ENCODE measurements at places on chromosomes 13 and 19.

DNA sequence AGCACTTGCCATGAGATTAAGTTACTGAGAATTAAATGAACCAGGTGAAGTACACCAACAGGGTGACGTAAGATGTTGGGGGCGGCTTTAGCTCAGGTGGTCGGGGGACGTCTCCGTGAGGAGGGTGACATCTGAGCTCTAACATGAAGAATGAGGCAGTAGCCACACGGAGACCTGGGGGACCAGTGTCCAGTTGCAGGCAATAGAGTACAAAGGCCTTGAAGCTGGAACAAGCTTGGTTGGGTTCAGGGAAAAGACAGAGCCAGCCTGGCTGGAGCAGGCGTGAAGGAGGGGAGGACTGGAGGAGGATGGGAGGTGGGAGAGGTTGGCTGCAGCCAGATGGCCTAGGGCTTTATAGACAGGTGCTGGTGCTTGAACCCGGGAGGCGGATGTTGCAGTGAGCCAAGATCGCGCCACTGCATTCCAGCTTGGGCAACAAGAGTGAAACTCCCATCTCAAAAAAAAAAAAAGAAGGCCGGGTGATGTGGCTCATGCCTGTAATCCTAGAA lies 1.6 kb downstream of the SPINT2 start:
- DNase-seq = no peak

DNA sequence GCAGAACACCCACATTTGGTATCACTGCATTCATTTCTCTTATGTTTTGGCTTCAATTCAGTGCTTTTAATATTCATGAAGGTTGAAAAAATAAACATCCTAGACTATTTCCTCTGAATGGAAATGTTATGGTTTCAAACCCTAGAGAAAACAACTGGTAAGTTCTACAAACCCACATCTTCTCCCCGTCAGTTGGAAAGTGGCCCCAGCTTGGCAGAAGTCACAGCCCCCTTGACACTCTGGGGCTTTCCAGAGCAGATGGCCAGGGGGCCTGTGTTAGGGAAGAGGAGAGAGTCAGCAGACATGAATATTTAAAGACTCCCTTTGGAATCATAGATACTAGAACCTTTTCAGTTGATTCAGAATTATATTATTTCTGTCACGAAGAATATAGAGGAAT lies 123.9 kb downstream of the SHISA2 start:
- no peak for DNase-seq

DNA sequence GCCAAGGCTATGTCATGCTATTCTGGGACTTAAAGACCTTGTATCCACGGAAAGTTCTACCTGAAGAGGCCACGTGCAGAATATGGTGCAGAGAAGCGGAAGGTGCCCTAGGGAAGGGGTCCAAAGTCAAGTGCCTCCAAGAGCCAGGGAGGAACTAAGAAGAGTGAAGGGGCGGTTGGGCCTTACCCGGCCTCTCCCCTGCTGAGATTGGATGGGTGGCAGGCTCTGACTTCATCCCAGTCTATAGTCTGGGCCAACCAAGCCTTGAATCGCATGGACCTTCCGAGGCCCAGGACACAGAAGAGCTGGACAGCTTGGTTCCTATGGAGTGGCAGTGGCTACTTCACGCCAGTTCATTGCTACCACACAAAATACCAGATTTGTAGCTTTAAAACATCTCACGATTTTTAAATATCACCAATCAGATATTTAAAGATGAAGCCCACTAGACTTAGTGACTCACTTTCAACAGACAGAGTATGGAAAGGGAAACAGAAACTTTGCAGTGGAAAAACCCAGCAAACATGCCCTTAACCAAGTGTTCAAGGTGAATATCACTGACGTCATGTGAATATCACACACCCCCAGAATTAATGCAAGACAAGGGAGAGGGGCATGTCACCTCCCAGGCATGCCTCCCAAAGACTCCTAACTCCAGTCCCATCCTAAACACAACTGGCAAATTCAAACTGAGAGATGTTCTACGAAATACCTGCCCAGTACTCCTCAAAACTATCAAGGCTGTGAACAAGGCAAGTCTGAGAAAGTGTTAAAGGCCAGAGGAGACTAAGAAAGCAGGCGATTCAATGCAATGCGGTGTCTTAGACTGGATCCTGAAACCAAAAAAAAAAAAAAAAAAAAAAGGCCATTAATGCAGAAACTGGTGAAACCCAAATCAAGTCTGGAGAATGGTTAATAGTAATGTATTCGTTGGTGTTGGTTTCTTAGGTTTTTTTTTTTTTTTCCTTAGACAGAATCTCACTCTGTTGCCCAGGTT lies 10.2 kb downstream of the C19orf12 start:
- no peak for DNase-seq

DNA sequence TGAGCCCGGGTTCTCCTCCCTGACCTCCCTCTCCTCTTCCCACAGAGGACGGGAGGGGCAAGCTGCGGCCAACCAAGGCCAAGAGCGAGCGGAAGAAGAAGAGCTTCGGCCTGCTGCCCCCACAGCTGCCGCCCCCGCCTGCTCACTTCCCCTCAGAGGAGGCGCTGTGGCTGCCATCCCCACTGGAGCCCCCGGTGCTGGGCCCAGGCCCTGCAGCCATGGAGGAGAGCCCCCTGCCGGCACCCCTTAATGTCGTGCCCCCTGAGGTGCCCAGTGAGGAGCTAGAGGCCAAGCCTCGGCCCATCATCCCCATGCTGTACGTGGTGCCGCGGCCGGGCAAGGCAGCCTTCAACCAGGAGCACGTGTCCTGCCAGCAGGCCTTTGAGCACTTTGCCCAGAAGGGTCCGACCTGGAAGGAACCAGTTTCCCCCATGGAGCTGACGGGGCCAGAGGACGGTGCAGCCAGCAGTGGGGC lies 162.2 kb downstream of the KDM4B start:
- no peak for DNase-seq

GRCh38 chr13:103531278-103531677 lies 465.1 kb upstream of the SLC10A2 start:
- no peak for DNase-seq

DNA sequence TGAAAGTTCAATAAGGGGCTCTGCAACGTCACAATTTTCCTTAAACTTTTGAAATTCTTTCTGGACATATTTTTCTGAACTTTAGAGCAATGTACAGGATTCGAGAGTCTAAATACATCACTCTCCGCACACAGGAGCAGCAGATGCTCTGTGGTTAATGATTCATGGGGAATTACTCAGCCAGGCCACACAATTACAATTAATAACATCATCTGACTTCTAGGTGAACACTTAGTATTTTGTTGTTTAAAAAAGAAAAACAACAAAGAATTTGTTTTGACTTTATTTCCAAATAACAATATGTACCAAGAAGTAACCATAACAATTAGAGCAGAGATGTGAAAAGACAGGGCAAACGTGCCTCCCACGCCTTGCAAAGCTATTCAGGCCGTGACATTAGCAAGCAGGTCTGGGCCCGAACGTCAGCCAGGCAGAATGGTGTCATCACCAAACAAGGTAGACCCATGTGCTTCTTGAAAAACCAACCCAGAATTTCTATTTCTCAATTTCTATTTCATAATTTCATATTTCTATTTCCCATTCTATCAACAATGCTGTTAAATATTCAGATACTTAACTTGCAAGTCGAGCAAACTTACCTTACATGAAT lies 236.3 kb downstream of the COL4A1 start:
- no peak for DNase-seq

- no peak for DNase-seq
These were observed 2.5 kb downstream of the COX6B2 start for GRCh38 chr19:55352040-55352439.

- peak; percentile 63 for DNase-seq
These were observed 25.5 kb downstream of the FOXO1 start for GRCh38 chr13:40640845-40641458.

- peak; percentile 84 for DNase-seq
These were observed 33.1 kb downstream of the CEBPG start for GRCh38 chr19:33406521-33407139.

- DNase-seq = no peak
These were observed 129.3 kb upstream of the SPACA7 start for GRCh38 chr13:112246731-112247470.

DNA sequence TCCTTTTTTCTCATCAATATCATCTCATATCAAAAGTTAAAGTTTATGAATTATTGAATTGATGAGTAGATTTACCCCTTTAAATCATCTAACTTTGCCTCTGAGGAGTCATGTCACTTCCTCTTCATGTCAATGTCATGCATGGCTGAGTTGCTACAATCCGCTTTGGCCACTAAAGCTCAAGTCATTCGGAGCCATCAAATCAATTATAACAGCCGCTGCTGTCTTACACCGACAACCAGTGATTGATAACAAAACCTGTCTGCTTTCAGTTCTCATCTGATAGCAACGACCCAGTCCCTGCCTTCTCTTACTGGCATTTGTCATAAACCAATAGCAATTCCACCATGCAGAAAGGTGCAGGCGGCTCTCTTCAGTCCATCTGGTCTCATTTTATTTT lies 429.3 kb downstream of the DIAPH3 start:
- DNase-seq = peak; percentile 16

GRCh38 chr13:37923236-37923635 lies 53.7 kb upstream of the TRPC4 start:
- DNase-seq = no peak

GRCh38 chr13:74574964-74575728 lies 440.9 kb upstream of the KLF12 start:
- no peak for DNase-seq

GRCh38 chr19:47381121-47381520 lies 32.0 kb downstream of the DHX34 start:
- no peak for DNase-seq

- no peak for DNase-seq
These were observed 34.6 kb downstream of the ATP8A2 start for GRCh38 chr13:25406377-25406776.

DNA sequence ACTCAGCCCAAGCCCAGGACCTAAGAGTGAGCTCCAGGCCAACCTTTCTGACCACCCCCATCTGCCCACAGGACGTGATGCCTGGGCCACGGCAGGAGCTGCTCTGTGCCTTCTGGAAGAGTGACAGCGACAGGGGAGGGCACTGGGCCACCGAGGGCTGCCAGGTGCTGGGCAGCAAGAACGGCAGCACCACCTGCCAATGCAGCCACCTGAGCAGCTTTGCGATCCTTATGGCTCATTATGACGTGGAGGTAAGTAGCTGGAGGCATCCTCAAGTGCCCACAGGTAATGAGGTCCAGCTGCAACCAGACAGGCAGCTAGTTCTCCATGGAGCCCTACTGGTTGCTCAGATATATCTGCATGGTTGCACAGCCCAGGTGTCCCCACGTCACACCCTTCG lies 14.8 kb downstream of the DDX39A start:
- no peak for DNase-seq

DNA sequence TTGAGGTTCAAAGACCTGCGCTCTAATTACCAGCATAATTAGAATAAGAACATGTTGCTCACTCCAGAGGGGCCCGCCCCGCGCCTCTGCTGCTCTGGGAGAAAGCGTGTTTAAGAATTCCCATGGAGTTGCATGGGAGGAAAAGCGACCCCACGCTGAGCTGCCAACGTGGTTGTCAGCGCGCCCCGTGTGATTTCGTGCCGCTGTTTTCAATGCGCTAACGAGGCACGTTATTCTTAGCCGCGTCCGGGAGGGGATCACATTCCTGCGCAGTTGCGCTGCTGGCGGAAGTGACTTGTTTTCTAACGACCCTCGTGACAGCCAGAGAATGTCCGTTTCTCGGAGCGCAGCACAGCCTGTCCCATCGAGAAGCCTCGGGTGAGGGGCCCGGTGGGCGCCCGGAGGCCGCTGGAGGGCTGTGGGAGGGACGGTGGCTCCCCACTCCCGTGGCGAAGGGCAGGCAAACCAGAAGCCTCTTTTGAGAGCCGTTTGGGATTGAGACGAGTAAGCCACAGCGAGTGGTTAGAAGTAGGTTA lies 173.8 kb upstream of the SOX1 start:
- no peak for DNase-seq

DNA sequence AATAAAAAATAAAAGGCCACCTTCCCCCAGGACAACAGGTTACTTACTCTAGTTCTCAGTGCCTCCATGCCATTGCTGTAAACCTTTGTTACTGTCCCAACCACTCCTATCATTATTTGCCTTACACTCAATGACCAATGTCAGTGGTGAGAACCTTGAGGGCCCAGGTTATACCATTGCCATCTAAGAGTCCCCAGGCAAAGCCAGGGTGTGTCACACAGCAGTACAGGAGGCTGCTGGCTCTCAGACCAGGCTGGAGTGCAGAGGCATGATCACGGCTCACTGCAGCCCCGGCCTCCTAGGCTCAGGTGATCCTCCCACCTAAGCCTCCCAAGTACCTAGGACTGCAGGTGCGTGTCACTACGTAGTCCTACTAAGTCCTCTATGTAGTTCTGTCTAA lies 6.1 kb downstream of the ELAVL1 start:
- DNase-seq = no peak

DNA sequence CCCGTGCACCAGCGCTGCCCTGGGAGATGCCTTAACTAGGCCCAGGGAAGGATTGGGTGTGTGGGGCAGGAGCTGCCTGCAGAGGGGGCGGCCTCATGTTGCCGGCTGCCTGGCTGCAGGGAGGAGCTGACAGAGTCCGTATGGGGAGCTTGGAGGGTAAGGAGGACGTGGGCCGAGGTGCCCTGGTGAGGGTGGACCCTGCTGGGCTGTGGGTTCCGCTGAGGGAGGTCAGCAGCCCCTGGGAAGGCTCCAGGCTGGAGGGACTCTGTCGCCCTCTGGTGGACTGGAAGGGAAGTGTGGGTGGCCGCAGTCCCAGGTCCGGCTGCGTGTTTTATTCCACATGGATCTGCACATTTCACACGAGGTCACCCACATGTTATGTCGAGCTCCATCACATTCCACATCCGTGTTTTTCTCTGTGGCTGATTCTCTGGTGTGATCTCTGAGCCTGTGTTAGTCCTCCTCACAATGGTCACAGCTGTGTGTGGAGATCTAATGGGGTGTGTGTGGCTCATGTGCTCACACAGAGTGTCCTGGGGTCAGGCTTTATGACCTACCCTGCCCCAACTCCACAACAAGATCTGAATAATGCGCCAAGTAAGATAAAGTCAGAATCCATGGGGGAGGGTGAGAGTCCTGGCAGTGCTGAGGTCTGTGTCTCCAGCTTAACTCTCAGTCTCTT lies 1.8 kb upstream of the CEACAM8 start:
- peak; percentile 48 for DNase-seq

GRCh38 chr13:59514316-59514715 lies 649.4 kb downstream of the DIAPH3 start:
- no peak for DNase-seq

- DNase-seq = no peak
These were observed 1145.6 kb upstream of the MIR17HG start for GRCh38 chr13:90201676-90202460.

DNA sequence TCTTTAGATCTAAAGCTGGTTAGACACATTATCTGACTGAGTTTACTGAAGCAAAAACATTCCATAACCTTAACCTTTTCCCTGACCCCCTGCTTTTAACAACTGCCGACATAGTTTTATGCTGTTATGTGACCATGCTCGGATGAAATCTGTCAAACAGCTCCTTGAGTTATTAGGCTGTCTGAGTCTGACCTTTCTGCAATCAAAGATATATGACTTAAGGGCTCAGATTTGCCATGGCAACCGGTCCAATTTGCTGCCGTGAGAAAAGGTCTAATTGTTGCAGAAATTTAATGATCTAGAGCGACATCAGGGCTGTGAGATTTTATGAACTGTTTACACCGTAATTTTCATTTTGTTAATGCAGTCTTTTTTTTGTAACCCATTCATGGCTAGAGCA lies 61.8 kb downstream of the URI1 start:
- DNase-seq = no peak

- DNase-seq = no peak
These were observed 6.2 kb upstream of the SHD start for GRCh38 chr19:4272894-4273293.

GRCh38 chr13:44088411-44088810 lies 208.7 kb downstream of the LACC1 start:
- DNase-seq = no peak

- no peak for DNase-seq
These were observed 5.5 kb downstream of the RAB11B start for GRCh38 chr19:8395621-8396082.

All from activated CD4-positive, alpha-beta memory T cell treated with anti-CD3 and anti-CD28 coated beads for 36 hours (primary cell).